ENCODE measurements at places on chromosomes 4 and X.

GRCh38 chr4:78781924-78782323 is 5.8 kb downstream of the BMP2K start:
- DNase-seq = no peak

- no peak for DNase-seq
Measured at GRCh38 chr4:124636788-124637187, 75.7 kb downstream of the ANKRD50 start.

DNA sequence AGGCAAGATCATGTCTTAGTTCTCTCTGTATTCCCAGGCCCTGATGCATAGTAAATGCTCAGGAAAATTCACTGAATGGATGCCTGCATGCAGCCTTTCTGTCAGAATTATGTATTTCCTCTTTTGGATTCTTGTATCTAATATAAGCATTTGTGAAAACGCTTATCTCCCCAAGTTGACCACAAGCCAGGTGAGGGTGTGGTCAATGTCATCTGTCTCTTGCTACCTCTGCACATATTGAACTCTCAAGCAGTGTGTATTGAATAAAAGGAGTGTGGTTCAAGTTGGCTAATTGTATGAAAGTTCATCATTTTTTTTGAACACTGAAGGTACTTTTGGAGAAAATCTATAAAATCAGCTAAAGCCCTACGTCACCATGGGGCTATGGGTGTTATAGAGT is 84.3 kb downstream of the CNGA2 start:
- no peak for DNase-seq

- DNase-seq = no peak
Measured at GRCh38 chr4:67891645-67892044, 7.8 kb upstream of the TMPRSS11D start.
